GM23248 (cell line): ENCODE measurements at places on chromosomes 12 and 14. TPM values are rescaled to one million over a fixed set of nuclear protein-coding genes. Genes with fewer than 3 reads are reported as not detected.
A peak's percentile ranks its signal among the peaks of the same experiment; 100 is the strongest.

Gene SPRING1
- total RNA-seq: 20.0 and 21.4 TPM in 2 replicates

Gene RPL10L
- total RNA-seq: not detected in 2 replicates

- DNase-seq: no peak
Measured at GRCh38 chr14:102472791-102473150, 36.8 kb downstream of the ANKRD9 start.

Gene ARHGDIB
- 8.3 and 8.5 TPM in 2 replicates for total RNA-seq

- DNase-seq: no peak
Measured at GRCh38 chr14:94612174-94612573, at the start of gene SERPINA3. Gene SERPINA3 (plus strand): TSS chr14:94612391. CDS start chr14:94614442, 2,051 bp downstream.

DNA sequence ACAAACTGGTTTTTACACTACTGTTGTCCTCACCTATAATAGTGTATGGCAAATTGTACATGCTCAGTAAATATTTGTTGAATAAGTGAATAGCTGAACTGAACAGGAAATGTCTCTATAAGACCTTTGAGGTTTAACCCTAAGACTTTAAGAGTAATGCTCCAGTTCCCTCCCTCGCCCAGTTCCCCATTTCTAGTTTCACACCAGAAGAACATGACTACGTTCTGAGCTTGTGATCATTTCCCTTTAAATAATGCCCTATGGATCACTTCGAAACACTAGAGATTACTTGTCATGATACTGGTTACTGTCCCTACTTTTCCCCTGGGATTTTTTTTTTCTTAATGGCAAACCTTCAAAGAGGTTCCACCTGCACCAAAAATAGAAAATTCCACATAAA is 69.3 kb downstream of the PRKD1 start:
- no peak for DNase-seq

GRCh38 chr12:32255588-32255987 is 143.8 kb upstream of the FGD4 start:
- DNase-seq: no peak

Gene INSM2
- total RNA-seq: not detected in 2 replicates

DNA sequence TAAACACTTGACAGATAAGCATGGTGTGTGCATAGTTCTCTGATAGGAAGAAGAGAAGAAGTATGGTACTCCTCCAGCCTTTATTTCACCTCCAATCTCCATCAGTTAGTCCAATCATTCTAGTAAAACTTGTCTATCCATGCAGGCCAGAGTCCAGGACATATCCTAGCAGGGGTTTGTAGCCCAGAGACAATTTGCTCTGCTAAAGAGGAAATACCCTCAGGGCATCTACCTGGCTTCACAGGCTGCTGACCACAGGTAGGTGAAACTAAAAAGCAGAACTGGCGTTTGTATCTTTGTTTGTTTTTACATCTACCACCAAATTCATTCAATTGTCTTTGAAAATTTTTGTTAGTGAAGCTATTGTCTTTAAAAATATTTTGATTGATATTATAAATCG is 717.6 kb downstream of the FSCB start:
- DNase-seq: no peak

GRCh38 chr12:16241346-16241745 is 36.1 kb downstream of the SLC15A5 start:
- no peak for DNase-seq

Gene ARHGEF40
- 56.6 and 68.3 TPM in 2 replicates for total RNA-seq

Gene TMEM119
- 58.6 and 93.2 TPM in 2 replicates for total RNA-seq

- DNase-seq: peak; percentile 78
Measured at GRCh38 chr12:6647083-6647604, at the start of gene ACRBP. Gene ACRBP (minus strand): TSS chr12:6647432. CDS start chr12:6647366, 66 bp downstream.

DNA sequence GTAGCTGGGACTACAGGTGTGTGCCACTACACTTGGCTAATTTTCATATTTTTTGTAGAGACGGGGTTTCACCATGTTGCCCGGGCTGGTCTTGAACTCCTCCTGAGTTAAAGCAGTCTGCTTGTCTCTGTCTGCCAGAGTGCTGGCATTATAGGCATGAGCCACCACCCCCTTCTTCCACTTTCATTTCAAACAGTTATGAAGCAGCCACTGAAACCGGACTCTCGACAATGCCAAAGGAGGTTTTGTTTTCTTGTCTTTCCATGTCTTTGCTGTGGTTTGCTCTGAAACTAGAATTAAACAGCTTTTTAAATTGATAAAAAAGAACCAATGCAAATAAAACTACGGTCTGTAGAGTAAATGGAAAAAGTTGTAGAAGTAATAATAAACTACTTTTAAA is 30.4 kb downstream of the RAP1B start:
- no peak for DNase-seq

Gene GNG2
- 13.8 and 14.7 TPM in 2 replicates for total RNA-seq

- no peak for DNase-seq
Measured at GRCh38 chr14:94543449-94544124, 17.7 kb upstream of the SERPINA4 start.

Gene TMCC3
- 0.11 and 0.13 TPM in 2 replicates for total RNA-seq

- DNase-seq: peak; percentile 46
Measured at GRCh38 chr14:73712071-73712506, 2.1 kb downstream of the PNMA1 start.

- DNase-seq: peak; percentile 44
Measured at GRCh38 chr14:22221508-22221907, 367.5 kb downstream of the DAD1 start.

Gene SLC7A7
- 0.65 and 0.89 TPM in 2 replicates for total RNA-seq

GRCh38 chr14:22977684-22978486 is 4.5 kb downstream of the AJUBA start:
- peak; percentile 71 for DNase-seq

Gene CLEC12A
- total RNA-seq: not detected in 2 replicates

Gene POTEM
- total RNA-seq: not detected in 2 replicates

Gene TAS2R7
- not detected in 2 replicates for total RNA-seq
